Stimulated activated CD4-positive, alpha-beta T cell treated with anti-CD3 and anti-CD28 coated beads, Interleukin-1b, Interleukin-23, amount 100 ng/mL, for 4 hours (primary cell): ENCODE measurements at places on chromosomes 7 and 10.

- no peak for DNase-seq
Measured at GRCh38 chr10:43024942-43025700, 51.7 kb upstream of the RET start.

DNA sequence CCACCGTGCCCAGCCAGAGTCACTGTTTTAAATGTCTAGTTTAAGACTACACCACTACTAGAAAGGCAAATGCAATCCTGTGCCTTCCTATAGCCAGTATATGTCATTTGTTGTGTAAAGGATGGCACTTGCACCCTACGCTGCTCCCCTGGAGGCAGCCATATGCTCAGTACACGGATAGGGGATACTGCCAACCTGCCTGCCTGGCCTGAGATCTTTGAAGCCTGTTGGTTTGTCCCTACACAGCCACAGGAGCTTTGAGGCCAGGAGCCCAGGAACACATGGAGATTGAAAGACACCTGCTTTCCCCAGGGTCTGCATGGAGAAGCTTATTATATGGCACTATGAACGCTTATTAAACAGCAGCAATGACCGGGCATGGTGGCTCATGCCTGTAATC, 2.3 kb upstream of the SCRN1 start:
- DNase-seq, result no peak

DNA sequence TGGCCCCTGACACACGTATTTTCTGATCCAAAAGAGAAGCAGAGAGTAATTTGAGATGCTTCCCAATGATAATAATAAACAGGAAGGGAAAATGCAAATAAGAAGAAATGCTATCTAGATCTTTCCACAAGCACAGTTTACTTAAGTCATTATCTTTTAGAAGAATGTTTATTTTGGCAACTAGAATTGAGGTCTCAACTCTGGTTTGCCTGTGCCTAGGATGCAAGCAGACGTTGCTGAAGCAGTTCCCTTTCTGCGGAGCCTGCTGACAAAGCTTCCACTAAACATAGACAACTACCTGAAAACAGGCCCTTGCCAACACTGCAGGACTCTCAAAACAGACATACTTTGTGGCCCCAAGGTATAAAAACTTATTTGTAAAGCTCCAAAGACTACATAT, 315.8 kb upstream of the POM121L12 start:
- no peak for DNase-seq

GRCh38 chr10:77909021-77909748, 17.4 kb downstream of the DLG5 start:
- no peak for DNase-seq

GRCh38 chr7:128937647-128938543, at the start of gene IRF5:
Gene IRF5, plus strand, starts transcription at chr7:128937927. Its CDS starts 4,155 bp downstream, at chr7:128942082.
- no peak for DNase-seq

DNA sequence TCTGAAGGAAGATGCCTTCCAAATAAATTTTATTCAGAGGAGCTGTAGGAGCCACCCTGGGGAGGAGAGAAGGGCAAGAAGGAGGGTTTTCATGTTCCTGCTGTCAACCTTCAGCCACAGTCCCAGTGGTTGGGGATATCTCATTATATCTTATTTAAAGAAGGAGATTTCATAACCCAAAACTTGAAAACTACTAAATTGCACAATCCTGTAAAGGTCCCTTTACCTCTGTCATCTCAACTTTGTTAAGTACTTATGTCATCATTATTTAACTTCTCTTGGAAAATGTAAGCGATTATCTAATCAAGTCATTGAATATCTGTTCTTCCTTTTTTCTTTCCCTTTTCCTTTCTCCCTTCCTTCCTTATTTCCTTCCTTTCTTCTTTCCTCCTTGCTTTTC, 794.5 kb upstream of the IGFBP3 start:
- DNase-seq, result no peak
